ENCODE measurements at places on chromosomes 11 and 22. TPM values are rescaled to one million over a fixed set of nuclear protein-coding genes. Genes with fewer than 3 reads are reported as not detected.

The SLC22A12 gene
- not detected for total RNA-seq

The OR10A6 gene
- total RNA-seq: 0.18 TPM

The UPK3A gene
- total RNA-seq: not detected

The SYT7 gene
- total RNA-seq: 7.0 TPM

The KDM4E gene
- total RNA-seq: not detected

The SERPING1 gene
- total RNA-seq: 77.0 TPM

The CD248 gene
- 193 TPM for total RNA-seq

The PDGFD gene
- total RNA-seq: 37.4 TPM

The APOL1 gene
- 29.4 TPM for total RNA-seq

The LSP1 gene
- total RNA-seq: 40.2 TPM

The SDF2L1 gene
- 10.6 TPM for total RNA-seq

The CHRNA10 gene
- total RNA-seq: 1.1 TPM

The GAL gene
- total RNA-seq: not detected

The SLC37A4 gene
- 13.4 TPM for total RNA-seq

The RASGRP2 gene
- not detected for total RNA-seq

The OR2D2 gene
- not detected for total RNA-seq

The SPON1 gene
- 42.9 TPM for total RNA-seq

The SERHL2 gene
- 2.2 TPM for total RNA-seq

Data from fibroblast of the aortic adventitia (primary cell).